ENCODE measurements at places on chromosomes 4 and X.

DNA sequence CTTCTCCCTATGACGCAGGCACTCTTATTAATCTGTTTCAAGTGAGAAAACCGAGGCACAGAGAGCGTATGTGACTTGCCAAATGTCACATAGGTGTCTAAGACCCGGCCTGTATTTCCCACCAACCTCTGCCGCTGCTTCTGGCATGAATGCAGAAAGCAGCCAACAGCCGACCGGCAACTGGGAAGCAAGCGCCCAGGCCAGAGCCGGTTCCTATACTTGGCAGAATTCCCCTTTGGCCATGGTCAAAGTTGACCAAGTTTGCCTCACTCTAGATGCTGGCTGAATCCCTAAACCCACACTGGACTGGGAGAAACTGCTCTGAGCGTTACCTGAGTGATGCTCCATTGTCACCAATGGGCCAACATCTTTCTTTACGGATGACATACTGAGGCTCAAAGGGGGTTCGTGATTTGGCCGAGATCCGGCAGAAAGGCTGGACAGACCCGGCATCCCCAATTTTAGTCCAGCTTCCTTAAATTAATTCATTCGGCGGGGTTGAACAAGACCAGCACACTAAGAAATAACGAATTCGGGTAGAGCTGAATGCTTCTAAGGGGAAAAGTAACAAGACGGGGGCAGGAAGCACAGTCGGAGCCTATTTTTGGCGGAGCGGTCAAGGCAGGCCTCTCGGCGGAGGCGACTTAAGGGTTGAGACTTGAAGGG lies 11.2 kb downstream of the MSX1 start:
- DNase-seq: no peak

DNA sequence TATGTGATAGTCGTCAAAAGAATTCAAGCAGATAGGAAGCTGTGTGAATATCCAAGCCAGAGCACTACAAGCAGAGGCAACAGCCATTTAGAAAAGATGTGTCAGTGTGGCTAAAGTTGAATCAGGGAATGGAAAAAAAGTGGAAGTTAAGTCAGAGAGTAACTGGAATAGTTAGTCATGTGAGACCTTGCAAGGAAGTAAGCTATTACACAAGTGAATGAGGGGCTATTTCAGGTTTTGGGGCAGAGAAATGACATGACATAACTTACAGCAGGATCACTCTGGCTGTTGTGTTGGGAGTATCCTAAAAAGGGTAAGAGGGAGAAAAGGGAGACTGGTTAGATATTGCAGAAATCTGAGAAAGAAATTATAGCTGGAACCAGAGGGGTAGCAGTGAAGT lies 236.6 kb upstream of the PCDH18 start:
- DNase-seq: no peak

- no peak for DNase-seq
Observed at GRCh38 chr4:154457471-154457870, 34.1 kb downstream of the DCHS2 start.

GRCh38 chr4:120007896-120008436 lies 58.7 kb downstream of the MAD2L1 start:
- DNase-seq: no peak

DNA sequence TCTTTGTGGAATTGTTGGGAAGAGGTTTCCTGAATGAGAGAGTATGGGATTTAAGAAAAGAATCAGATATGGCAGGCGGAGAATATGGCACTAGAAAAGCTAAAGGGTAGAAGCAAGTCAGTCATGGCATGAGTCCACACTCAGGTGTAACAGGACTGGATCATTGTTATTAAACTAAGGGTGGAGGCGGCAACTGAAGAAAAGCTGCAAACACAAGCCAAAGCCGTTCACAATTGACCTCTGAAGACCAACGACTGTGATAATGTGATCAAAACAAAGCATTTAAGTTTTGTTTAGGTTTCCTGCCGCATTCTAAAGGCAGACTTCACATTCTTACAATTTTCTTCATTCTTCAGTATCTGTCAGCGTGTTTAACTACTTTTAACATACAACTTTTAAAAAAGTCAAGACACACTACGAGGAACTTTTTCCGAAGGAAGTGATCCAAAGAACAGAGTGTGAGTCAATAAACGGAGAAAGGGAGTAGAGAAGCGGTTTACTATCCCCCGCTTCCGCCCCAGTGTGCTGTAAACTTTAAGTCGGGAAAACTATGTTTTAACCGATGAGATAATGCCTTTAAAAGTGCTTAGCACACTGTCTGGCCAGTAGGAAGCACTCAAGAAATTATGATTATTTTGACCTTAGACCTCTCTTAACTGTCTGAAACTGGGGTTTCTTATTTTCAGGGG lies 909 bp upstream of the SLAIN2 start:
- no peak for DNase-seq

GRCh38 chr4:8218371-8219031 lies 19.4 kb downstream of the SH3TC1 start:
- no peak for DNase-seq

DNA sequence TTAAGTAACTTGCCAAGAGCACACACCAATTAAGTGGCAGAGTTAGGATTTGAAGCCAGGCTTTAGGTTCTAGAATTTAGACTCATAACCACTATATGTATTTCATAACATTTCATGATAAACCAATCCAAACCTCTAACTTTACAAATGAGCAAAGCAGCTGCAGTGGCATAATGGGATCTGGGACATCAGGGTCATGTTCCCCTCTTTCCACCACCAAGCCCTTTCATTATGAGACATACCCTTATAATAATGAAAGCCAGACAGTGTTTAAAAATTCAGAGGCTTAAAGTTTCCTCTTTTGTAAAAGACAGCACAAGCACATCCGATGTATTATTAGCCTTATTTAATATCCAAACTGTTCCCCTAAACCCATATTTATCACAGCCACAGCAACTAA lies 28.3 kb upstream of the AMELX start:
- no peak for DNase-seq

GRCh38 chrX:12978205-12979025 lies 3.5 kb downstream of the TMSB4X start:
- no peak for DNase-seq

DNA sequence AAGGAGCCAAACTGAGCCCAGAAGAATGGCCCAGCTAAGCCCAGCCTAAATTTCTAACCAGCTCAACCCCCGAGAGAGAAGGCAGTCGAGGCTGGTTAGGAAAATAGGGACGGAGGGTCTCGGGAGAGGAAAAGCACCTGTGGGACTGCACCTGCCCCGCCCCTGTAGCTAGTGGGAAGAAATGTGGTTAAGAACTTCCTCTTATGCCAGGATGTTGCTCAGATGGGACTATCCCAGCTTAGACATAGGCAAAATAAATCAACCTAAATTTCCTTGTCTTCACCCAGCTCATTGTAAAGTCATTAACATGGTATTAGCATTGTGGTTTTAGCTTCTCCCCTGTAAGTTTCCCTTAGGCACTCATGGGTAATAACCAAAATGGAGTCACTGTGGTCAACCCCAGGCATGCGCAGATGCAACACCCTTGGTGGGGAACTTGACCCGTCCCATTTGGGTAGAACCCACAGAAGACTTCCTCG lies 86.8 kb downstream of the ZNF718 start:
- no peak for DNase-seq
